NCI-H2081 (cell line): ENCODE measurements at places on chromosomes 1 and 21.
A peak's percentile ranks its signal among the peaks of the same experiment; 100 is the strongest.

DNA sequence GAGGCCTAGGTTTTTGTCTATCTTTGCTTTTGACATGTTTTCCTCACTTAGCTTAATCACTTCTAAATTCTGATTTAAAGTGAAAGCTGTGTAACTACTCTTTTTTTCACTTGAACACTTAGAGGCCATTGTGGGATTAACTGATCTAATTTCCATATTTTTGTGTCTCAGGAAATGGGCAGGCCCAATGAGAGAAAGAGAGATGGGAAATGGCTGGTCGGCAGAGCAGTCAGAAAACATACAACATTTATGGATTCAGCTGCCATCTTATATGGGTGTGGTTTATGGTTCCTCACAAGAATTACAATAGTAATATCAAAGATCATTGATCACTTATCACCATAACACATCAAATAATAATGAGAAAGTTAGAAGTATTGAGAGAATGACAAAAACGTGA lies 320.8 kb downstream of the PTPRC start:
- no peak for DNase-seq

DNA sequence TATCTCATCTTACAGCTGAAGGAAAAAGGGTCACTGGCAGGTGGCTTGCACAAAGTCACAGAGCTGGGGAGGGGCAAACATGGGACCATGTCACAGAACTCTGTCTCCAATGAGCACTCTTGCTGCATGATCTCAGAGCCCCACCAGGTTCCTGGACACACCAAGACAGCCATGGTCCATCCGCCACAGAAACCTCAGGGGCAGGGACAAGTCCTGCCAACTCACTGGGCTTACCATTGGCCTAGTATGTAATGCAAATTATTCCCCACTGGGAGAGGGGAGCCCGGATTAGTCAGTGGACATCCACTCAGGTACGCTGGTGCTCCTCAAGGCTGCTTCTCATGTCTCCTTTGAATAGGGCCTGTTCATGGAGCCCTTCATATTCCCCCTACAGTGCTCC lies 14.2 kb downstream of the S100A7A start:
- no peak for DNase-seq

DNA sequence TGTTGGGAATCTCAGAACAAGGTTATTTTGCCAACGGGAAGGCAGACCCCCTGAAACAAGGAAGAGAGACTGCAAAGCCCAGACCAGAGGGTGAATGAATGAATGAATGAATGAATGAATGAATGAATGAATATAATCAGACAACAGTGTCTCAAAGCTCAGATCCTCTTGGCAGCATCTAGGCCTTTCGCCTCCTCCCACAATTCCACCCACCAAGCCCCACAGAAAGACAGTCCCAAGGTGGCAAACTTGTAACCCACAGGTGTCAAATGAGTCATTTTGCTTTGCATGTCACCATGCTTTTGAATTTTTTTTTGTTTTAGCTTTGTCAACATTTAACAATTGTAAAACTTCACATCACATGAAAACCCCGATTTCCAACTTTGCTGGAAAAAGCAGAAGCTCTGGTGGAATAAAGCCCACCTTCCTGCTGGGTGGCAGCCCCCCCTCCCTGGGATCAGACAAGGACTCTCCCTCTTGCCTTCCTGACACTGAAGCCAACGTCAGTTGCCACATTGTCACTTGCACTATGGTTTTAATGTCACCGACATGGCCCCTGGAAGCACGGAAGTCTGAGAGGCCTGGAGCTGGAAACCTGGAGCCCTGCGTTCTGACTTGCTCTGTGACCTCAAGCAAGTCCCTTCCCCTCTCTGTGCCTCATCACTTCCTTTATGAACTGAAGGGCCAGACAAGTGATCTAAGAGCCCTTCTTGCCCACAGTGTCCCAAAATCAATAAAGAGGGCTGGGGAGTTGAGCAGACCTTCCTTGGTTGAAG lies 134.6 kb upstream of the RUNX3 start:
- DNase-seq = no peak

- peak; percentile 71 for DNase-seq
These were observed 61.0 kb upstream of the SPATA6 start for GRCh38 chr1:48532976-48533375.

DNA sequence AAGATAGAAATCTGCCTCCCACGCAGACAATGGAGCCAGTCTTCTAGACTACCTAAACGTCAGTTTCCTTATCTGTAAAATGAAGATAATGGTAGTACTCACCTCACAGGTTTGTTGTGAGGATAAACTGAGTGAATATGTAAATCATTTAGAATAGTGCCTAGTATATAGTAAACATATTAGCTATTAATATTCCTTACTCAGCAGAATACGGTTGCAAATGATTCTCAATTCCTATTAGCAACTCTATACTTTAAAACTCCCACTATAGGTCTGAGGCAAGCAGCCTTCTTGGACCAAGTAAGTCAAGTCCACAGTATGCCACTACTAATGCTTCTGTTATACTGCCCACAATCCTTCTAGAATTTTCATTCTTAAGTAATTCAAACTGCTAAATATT lies 5.4 kb downstream of the GTF2B start:
- DNase-seq = no peak
